ENCODE measurements at places on chromosomes 6 and 20. TPM values are rescaled to one million over a fixed set of nuclear protein-coding genes. Genes with fewer than 3 reads are reported as not detected.

DNA sequence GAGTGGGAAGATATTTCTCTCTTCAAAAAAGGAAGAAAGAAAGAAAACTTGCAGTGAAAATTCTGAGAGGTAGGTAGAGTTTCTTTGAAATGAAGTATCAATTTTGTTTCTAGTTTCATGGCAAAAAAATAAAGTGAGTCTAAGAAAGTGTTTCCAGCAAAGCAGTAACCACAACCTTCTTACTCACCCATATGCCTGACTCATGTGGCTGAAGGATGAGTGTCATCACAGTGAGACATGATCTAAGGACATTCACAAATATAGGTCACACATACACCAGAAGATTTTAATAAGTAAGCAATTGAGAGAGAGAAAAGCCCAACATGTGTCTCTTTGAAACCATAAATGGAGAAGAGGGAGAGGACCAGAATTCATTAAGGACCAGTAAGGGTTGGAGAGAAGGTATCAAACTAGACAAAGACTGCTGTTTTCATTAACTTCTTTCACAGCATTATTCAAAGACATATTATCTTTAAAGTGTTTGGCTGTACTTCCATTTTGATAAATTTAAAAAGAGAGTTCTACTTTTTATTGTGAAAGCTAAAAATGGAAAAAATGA lies 169.5 kb downstream of the FRK start:
- DNase-seq: no peak

DNA sequence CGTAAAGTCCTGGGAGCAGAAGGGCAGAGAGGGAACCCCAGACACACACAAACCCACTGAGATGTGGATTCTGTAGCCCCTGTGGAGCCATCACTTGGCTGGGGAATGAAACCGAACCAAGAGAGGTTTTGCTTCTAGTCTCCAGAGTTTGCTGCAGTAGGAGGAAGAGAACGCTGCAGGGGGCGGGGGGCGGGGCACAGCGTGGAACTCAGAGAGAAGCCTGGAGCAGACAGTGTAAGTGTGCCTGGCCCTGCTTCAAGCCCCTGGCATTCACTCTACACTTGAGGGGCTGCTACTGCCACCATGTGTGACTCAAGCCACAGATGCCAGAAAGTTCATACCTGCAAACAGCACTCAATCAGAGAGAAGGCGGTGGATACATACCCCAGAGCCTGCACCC lies 18.9 kb downstream of the GABRR1 start:
- no peak for DNase-seq

GRCh38 chr6:151592449-151593159 lies 98.8 kb downstream of the CCDC170 start:
- DNase-seq: no peak

DNA sequence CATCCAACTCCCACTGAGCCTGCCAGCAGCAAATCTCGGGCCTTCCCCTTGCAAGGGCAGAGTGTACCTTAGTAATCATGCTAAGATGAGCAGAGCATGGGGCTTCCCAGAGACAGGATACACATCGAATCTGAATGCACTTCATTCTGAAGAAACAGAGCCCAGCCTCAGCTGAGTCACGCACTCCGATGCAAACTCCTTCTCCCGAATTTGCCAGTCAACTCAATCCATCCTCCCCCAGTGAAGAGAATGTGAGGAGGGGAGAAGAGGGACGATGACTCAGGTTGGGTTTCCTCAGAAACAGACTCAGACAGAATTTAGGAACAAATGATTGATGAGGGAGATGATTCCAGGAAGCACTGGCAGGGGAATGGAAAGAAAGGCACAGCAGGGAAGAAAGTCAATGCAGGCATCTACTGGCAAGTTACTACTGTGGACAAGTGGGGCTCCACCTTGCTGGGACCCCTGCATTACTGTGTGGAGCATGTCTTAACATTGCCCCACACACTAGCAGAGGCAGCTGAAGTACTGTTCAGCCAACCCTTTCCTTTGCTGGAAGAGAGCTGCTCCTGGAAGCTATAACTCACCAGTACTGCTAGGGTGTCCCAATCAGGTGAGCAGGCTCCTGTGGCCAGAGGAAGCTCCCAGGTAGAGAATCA lies 251.6 kb downstream of the ADGB start:
- DNase-seq: no peak

- DNase-seq: no peak
Measured at GRCh38 chr6:96563853-96564252, 925 bp downstream of the FHL5 start.

- no peak for DNase-seq
Measured at GRCh38 chr6:144327081-144327480, 41.9 kb downstream of the UTRN start.

DNA sequence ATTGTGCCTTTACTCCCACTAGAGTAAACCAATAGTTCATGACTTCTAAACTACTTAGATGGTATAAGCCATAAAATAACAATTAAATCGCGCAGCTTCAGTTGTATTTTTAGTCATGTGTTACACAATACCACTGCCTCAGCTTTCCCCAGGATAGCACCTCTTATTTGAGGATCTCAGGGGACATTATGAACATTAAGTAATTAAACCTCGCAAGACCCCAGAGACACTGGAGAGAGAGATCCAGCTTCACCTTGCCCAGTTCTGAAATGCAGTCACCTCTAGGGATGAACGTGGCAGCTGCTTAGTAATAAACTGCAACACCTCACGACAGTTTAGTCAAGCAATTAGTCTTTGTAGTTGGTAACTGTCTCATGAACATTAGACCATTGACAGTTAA lies 87.1 kb downstream of the CFAP61 start:
- DNase-seq: no peak

- DNase-seq: no peak
Measured at GRCh38 chr6:28537509-28538140, 11.9 kb downstream of the GPX5 start.

GRCh38 chr6:137233911-137234863 lies 15.0 kb upstream of the IFNGR1 start:
- no peak for DNase-seq

GRCh38 chr6:28748192-28748591 lies 175.6 kb downstream of the TRIM27 start:
- DNase-seq: no peak

DNA sequence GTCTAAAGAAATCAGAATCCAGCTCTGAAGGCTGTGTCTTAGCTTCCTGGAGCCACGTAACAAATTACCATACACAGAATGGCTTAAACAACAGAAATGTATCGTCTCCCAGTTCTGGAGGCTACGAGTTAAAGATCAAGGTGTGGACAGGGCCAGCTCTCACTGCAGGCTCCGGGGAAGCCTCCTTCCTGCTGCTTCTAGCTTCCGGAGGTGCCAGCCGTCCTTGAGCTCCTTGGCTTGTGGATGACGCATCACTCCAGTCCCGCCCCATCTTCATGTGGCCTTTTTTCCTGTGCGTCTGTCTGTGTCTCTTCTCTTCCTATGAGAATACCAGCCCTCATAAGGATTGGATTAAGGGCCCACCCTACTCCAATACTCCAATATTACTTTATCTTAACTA lies 319.1 kb upstream of the QKI start:
- no peak for DNase-seq

- DNase-seq: peak; percentile 82
Measured at GRCh38 chr6:35522660-35523658, 10.3 kb upstream of the TULP1 start.

- no peak for DNase-seq
Measured at GRCh38 chr6:131257104-131257503, 121.8 kb downstream of the AKAP7 start.

DNA sequence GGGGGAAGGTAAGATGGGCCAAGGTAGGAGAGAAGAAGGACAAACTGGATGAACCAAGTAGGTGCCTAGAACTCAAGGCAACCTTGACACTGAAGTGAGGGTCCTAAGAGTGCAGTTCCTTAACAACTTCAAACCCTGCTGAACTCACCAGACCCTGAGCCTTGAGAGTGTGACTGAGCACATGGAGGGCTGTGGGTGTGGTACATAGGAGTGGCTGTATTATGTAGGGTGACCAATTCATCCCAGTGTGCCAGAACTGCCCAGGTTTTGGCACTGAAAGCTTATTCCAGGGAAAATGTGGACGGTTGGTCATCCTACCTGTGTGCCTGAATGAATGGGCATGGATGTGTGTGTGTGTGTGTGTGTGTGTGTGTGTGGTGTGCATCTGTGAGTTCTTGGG lies 281.8 kb downstream of the DHX35 start:
- no peak for DNase-seq

DNA sequence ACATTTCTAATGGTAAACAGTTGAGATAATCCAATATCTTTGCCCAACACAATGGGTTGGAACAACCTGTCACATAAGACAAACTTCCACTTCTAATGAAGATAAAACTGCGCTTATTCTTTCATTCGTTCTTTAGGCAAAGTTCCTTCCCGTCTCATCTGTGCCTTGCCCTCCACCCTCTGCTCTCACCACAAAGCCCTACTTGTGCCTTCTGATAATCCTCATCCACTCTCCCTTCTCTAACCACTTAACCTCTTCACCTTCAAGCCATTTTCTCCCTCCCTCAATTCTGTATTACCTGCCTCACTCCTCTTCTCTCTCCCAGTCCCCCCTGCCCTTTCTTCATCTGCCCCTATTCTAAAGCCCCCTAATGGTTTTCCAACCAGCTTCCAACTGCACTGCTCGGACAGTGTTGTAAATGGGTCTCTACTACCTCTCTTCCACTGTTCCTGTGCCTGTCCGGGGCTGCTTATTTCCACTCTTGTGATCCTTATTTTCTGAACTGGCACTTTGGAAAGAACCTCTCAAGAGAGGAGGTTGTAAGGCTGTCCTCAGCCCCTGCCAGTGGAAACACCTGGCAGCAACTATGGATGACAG lies 62.9 kb upstream of the MYB start:
- DNase-seq: no peak

Gene SYCP2L
- total RNA-seq: 1.5 TPM

Gene CTCFL
- total RNA-seq: not detected

Gene XKR7
- 0.25 TPM for total RNA-seq

Gene VSX1
- 0.31 TPM for total RNA-seq

Gene FERMT1
- 1.5 TPM for total RNA-seq

Gene CFAP206
- 0.14 TPM for total RNA-seq

Gene ZBTB12
- 4.5 TPM for total RNA-seq

Gene BCAS1
- total RNA-seq: 0.83 TPM

Gene UBE2V1
- total RNA-seq: 56.1 TPM

Gene FAM162B
- 1.1 TPM for total RNA-seq
